Suppressor macrophage treated with lipopolysaccharide for 1 hour (primary cell): ENCODE measurements at places on chromosomes 12 and 14.

GRCh38 chr12:34398366-34398705 lies 376.0 kb downstream of the ALG10 start:
- DNase-seq, result no peak

GRCh38 chr12:127656266-127656665 lies 610.7 kb upstream of the TMEM132C start:
- DNase-seq, result no peak

DNA sequence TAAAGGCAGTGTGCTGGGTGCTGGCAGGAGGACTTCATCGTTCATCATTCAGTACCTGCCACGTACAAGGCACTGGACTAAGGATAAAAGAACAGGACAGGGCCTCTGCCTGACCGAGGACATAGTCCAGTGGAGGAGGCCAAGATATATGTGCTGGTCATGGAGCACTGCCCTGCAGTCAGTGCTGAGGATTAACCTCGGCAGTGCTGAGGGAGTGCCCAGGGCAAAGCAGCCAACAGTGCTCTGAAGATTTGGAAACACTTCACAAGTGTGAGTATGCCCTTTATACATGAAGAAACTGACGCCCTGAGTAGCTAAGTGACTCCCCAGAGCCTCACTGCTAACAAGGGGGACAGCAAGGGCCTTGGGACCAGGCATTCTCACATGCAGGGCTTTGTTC lies 71.4 kb upstream of the RFX4 start:
- no peak for DNase-seq

GRCh38 chr12:106170285-106170684 lies 31.5 kb upstream of the NUAK1 start:
- no peak for DNase-seq

DNA sequence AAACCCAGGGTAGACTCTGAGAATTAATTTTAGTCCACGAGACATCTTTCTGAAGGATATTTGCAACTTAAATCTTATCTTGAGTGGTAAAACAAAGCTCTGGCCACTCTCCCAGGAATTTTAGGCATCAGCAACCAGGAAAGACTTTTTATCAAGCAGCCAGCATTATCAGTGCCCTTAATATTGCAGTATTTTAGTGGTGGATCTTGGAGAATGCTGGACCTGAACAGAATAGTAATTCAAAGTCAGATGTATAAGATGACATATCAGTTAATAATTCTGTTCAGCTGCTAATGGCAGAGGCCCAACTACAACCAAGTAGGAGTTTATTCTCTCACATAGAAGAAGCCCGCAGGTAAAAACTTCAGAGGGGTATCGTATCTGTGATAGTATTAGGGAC lies 59.0 kb upstream of the CRY1 start:
- no peak for DNase-seq
